ENCODE measurements at places on chromosomes 3 and 15.

- no peak for DNase-seq
Measured at GRCh38 chr3:45012577-45012976, 13.5 kb upstream of the CLEC3B start.

- no peak for DNase-seq
Measured at GRCh38 chr3:157279237-157279636, 119.3 kb upstream of the CCNL1 start.

DNA sequence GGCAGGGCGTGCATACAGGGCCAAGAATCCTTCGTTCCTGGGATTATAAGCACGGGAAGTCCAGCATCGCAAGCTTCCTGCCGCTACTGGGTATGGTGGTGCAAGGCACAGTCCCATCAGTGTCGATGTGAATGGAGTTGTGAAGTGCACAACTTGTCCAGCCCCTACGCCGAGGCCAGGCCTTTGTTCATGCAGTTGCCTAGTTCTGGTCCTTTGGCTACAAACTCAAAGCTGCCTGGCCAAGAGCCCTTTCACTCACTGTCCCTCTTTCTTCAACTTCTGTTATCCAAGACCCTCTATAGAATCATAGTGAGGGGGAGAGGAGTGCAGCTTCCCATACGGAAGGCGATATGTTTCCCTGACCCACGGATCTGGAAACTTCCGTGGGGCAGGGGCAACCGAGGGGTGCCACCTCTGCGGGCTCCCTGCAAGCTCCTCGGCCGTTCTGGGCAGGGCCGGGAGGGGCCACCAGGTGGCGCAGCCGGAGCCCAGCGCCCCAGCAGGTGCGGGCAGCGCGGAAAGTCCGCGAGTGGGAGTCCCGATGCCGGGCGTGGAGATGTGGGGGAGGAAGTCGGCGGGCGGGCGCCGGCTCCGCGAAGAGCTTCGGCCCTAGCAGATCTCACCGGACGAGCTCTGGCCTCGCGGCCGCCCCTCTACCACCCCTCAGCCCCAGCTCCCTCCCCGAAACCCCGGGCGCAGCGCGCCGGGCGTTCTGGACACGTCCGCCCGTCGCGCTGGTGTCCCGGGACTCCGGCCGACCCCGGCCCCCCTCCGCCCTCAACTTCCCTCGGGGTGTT lies 693 bp downstream of the RASGRP1 start:
- peak; percentile 85 for DNase-seq

- DNase-seq, result no peak
Measured at GRCh38 chr3:172355836-172356235, 92.4 kb downstream of the GHSR start.

- DNase-seq, result no peak
Measured at GRCh38 chr3:13598926-13599886, 50.3 kb downstream of the FBLN2 start.

DNA sequence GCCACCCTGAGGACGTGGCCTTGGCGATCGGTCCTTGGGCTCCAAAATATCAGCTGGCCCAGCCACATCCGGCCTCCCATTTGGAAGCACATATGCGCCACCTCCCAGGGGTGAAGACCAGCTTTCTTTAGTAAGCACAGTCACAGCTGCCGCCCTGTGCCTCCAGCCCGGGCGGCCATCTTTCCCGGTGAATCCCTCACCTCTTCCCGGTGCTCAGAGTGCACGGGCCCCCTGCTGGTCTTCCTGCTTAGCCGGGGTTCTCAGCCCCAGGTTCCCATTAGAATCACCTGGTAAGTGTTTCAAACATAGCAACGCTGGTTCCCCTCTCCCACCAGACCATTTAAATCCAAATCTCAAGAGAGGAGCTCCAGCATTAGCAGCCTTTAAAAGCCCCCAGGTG lies 232.2 kb downstream of the VPS13C start:
- DNase-seq, result no peak

GRCh38 chr3:108283006-108283405 lies 13.3 kb upstream of the HHLA2 start:
- DNase-seq, result no peak

GRCh38 chr3:115388166-115388565 lies 235.1 kb upstream of the GAP43 start:
- no peak for DNase-seq

- no peak for DNase-seq
Measured at GRCh38 chr15:48671103-48672022, 25.9 kb upstream of the FBN1 start.

DNA sequence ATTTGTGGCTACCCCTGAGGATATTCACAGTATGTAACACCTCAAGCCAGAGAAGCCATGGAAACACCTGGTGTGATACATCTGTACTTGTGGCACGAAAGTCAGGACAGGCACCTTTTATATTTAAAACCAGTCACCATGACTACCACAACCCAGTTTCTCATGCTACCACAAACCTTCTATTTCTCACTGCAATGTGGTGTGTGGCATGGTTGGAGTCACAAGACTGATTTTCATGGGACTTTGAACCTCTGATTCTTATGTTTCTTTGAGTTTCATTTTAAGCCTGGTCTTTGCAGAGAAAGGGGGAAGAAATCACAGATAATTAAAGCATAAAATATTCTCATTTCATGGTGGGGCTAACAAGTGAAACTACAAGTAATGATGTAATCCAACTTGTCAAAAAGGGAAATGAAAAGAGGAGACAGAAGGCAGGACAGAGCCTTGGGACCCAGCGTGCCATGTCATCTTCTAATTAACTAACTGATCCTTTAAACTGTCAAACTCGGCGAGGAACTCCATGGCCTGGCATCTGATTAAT lies 175.9 kb downstream of the PDZRN3 start:
- no peak for DNase-seq

DNA sequence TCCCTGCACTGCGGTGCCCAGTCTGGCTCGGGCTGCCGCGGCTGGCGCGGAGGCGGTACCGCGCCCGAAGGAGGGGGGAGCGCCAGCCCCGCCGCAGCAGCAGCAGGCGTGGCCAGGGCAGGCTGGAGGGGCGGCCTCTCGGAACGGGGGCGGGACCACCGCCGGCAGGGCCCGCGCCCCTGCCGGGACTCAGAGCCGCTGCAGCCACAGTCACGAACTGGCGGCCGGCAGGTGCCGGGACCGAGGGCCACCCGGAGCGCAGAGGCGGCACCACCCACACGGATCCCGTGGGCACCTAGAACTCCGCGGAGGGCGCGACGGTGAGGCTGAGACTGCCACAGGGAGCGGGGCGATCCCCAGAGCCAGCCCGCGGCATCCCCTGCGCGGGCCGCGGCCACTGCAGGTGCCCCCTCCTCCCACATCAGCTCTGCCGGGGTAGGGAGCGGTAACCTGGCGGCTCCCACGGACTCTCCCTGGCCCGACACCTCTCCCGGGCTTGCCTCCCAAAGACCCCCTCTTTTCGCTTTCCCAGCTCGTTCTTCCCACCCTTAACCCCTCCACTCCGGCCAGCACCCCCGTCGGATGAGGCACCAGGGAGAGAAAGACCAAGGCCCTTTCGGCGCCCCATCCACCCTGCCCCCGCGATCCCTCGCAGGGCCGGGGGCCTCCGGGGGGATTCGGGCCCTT lies at the start of gene VWA5B2:
TSS of gene VWA5B2 (plus strand) at position 192 of the 687 bp plus-strand sequence. CDS start 944 bp downstream, outside the sequence.
- peak; percentile 50 for DNase-seq

- no peak for DNase-seq
Measured at GRCh38 chr3:76122007-76122406, 336.7 kb upstream of the ZNF717 start.

- DNase-seq, result no peak
Measured at GRCh38 chr15:33007303-33007855, 187.1 kb downstream of the FMN1 start.

GRCh38 chr3:100641471-100642032 lies 32.2 kb downstream of the ADGRG7 start:
- DNase-seq, result no peak

- no peak for DNase-seq
Measured at GRCh38 chr3:135869439-135870105, 96.0 kb upstream of the PPP2R3A start.

- peak; percentile 79 for DNase-seq
Measured at GRCh38 chr15:60397772-60398445, at the start of gene ANXA2. TSS of gene ANXA2 (minus strand) at chr15:60397986. CDS start at chr15:60386075, 11,911 bp downstream.

DNA sequence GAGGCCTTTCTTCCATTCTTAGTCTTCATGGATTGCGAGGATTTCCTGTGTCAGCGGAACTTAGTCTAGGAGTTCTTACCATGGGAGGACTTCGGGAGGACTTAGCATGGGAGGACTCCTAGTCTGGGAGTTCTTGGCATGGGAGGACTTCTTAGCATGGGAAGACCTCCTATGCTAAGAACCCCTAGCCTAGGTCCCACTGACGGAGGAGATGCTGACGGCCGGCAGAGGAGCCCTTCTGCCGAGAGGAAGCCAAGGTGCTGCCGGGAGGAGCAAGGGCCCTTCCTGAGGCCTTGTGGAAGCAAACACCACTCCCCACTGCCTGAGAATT lies 35.6 kb upstream of the LDHAL6B start:
- no peak for DNase-seq

GRCh38 chr3:26118165-26118564 lies 328.3 kb downstream of the OXSM start:
- no peak for DNase-seq

DNA sequence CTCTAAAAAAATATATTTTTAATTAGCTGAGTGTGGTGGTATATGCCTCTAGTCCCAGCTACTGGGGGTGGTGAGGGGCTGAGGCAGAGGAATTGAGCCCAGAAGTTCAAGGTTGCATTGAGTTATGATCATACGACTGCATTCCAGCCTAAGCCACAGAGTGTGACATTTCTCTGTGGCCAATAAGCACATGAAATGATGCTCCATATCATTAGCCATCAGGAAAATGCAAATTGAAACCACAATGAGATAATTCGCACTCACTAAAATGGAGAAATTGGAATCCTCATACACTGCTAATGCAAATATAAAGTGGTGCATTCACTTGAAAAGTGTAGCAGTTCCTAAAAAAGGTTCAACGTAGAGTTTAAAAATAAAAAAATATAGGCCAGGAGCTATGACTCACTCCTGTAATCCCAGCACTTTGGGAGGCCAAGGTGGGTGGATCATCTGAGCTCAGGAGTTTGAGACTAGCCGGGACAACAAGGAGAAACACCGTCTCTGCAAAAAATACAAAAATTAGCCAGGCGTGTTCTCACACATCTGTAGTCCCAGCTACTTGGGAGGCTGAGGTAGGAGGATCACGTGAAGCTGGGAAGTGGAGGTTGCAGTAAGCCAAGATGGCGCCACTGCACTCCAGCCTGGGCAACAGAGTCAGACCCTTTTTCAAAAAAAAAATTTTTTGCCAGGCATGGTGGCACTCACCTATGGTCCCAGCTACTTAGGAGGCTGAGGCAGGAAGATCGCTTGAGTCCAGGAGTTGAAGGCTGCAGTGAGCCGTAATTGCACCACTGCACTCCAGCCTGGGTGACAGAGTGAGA lies 35.2 kb downstream of the IFT122 start:
- DNase-seq, result no peak

DNA sequence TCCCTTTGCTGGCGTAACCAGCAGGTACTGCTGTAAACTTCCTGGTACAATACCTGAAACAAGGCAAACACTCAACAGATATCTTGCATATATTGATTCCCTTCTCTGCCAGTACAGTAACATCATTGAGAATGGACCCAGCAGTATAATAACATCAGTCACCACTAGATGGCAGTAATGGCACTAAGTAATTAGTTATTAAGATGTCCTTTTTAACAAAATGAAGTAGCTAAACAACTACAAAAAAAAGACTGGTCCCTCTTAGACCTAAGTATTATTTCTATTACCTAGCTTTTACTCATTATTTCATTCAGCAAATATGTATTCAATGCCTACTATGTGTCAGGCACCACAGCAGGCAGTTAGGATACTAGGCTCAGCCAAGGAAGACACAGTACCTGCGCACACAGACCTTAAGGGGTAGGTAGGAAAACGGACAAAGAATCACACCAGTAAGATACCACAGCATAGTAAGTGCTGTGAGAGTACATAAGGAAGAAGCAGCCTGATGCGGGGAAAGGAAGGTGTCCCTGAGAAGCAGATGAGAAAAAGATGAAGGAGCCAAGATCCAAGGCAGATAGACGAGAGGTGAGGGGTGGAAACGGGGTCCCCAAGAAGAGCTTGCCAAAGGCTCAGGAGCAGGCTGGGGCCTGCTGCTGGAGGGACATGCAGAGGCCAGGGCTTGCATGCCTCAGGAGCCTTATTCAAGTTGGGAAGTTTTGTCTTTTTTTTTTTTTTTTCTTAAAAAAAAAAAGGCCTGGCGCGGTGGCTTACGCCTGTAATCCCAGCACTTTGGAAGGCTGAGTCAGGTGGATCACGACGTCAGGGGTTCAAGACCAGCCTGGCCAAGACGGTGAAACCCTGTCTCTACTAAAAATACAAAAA lies 102.7 kb upstream of the CHD2 start:
- peak; percentile 36 for DNase-seq

DNA sequence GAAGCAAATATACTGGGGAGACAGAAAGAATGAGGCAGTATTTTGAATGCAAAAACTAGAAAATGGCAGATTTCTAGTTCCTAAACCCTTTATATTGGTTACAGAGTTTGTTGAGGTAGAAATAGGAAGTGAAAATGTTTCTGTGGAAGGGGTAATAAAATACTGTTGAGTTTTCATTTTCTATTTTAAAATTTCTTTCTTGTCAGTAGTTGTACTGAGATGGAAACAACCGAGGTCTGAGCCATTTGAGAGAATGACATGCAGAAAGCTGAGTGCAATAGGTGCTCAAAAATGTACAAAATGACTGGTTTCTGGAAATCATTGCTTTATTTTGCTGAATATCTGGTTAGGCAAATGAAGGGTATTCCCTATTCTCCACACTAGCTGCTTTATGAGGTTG lies 361.4 kb downstream of the CHL1 start:
- DNase-seq, result no peak

- DNase-seq, result no peak
Measured at GRCh38 chr3:32406486-32407408, 15.1 kb downstream of the CMTM7 start.

DNA sequence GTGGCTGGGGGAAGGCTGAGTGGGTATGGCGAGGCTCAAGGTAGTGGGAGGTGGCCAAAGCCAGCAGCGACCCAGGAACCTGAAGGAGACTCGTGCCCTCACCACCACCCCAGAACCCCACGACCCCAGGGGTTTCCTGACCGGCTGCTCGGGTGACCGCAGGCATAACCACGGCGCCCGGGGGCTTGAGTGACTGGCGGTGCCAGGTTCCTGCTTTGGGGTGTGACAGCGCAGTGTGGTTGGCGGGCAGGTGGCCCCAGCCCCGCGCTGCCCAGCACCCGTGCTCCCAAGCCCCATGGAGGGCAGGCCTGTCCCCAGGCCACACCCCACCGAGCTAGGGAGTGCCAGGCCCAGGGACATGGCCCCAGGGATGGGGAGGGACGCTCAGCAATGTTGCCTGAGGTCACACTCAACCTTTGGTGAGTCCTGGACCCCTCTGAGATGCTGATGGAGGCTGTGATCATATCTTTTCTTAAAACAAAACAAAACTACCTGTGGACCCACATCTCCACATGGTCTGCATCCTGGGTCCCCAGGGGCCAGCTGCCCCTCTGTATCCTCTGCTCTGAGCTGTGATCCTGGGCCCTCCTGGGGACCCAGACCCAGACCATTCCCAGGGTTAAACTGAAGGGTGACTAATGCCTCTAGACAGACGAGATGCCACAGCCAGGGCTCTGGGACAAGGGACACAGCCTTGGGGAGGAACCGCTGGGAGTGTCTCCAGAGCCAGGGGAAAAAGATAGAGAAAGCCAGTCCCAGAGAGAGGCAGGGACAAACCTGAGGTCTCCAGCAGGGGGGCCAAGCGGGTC lies 13.0 kb downstream of the DNAJB8 start:
- no peak for DNase-seq

GRCh38 chr3:9818666-9819335 lies 8.7 kb downstream of the TTLL3 start:
- DNase-seq, result no peak
